AG08395 (cell line): ENCODE measurements at places on chromosomes 13 and 19.

- peak; percentile 42 for DNase-seq
These were observed 6.4 kb downstream of the NFIX start for GRCh38 chr19:13001502-13002165.

DNA sequence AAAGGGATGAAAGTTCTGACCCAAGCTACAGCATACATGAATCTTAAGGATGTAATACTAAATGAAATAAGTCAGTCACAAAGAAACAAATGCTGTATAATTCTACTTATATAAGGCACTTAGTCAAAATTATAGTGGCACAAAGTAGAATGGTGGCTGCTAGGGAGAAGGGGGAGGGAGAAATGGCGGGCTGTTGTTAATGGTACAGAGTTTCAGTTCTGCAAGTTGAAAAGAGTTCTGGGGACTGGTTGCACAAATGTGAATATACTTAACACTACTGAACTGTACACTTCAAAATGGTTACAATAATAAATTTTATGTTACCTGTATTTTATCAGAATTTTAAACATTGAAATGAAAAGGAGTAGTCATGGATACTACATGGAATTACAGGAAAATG is 48.9 kb upstream of the CLDN10 start:
- no peak for DNase-seq

DNA sequence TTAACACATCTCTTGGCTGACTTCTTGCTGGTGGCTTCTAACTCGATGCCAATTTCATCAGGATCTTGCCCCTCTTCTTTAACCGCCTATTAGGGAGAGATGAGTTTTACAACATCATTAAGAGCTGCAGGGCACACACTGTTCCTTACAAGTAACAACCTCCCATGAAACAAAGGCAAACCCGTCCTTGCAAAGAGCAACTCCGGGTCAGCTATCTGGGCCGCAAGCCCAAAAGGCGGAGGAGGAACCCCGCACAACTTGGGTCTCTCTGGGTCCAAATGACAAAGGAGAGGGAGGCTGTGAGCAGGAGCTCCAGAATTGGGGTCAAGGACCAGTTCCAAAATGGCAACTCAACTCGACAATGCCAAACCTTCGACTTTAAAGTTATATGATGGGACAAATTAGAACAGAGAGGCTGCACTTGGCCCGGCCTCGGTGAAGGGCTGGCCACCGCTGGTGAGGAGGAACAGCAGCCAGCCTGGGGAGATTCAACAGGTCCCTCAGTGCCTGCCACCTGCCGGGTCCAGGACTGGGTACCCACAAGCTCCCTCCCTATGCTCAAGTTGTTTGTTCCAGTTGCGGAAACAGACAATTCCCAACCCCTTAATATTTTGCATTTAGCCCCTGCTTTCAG is 1.1 kb downstream of the SAFB2 start:
- no peak for DNase-seq

- no peak for DNase-seq
These were observed 8.1 kb downstream of the ATG4D start for GRCh38 chr19:10551698-10552301.

DNA sequence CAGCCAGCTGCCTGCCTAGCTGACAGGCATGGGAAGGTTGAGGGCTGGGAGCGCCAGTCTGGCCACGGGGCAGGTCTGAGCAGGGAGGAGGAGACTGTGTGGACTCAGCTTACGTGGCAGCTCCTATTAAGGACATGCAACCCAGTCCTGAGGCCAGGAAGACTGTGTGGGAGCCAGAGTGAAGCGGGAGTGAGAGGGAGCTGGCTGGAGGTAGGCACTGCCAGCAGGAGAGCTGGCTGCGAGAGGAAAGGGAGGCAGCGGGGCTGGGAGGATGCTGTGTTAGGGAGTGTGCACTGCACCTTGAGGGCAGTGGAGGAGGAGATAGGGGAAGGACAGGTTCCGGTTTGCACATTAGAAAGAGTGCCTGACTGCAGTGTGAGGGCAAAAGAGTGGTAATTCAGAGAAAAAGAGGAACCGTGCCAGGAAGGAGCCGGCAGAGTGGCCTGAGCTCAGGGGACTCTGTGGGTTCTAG is 99.2 kb downstream of the SLC7A1 start:
- DNase-seq = no peak

GRCh38 chr19:44891016-44891882 is at the start of gene TOMM40:
Gene TOMM40 (plus strand): TSS chr19:44891254. CDS start chr19:44891416, 162 bp downstream.
- no peak for DNase-seq
